T-helper 17 cell (primary cell): ENCODE measurements at places on chromosomes 12 and 14.

- no peak for DNase-seq
- H3K4me3 ChIP-seq: no peak overlapping the region
- H3K27me3 ChIP-seq: peaks cover 36% of the 10 kb centered on the region
- peaks cover 2% of the 10 kb centered on the region for H3K4me1 ChIP-seq
Measured at GRCh38 chr12:62760779-62761178, 174.2 kb downstream of the PPM1H start.

GRCh38 chr12:3364226-3364625, 126.8 kb upstream of the PRMT8 start:
- peaks cover 48% of the 10 kb centered on the region for H3K27me3 ChIP-seq
- no peak for DNase-seq
- H3K4me3 ChIP-seq: no peak overlapping the region

DNA sequence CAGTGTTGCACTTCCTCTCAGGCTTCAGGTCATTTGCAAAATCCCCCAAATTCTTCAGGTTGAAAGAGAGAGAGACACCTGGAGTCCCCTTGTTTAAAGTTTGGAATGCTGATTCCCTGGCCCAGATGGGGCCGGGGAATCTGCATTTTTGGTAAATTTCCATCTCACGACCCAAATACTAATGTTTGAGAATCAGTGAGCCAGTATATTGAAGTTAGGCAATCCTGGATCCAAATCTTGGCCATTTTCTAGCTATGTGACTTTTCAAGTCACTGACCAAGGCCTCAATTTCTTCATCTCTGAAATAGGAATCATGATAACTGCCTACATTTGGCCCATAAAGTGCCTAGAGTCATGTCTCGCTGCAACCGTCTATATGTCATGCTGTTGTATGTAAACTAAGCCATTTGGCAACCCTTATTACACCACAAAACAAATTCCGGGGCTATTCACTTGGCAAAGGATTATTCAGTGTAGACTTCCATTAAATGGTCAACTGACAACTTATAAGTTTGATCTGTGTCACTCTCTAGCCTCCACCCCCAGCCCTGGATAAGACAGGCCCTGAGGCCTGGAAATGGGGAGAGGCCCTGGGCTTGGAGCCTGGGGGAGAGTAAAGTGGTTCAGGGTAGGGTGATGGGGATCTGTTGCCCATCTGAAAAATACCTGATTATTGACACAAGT, 3.7 kb upstream of the ZFP36L1 start:
- DNase-seq: no peak
- peaks cover 1% of the 10 kb centered on the region for H3K36me3 ChIP-seq
- peaks cover 39% of the 10 kb centered on the region for H3K4me1 ChIP-seq
- peak overlapping the region; percentile 99 for H3K27ac ChIP-seq
- H3K27me3 ChIP-seq: no peaks in the 10 kb centered on the region

- no peak overlapping the region for H3K27ac ChIP-seq
- no peak overlapping the region for H3K4me3 ChIP-seq
- peaks cover 94% of the 10 kb centered on the region for H3K27me3 ChIP-seq
- H3K36me3 ChIP-seq: peaks cover 2% of the 10 kb centered on the region
Measured at GRCh38 chr14:95895720-95896119, 19.1 kb downstream of the TUNAR start.

- H3K36me3 ChIP-seq: no peaks in the 10 kb centered on the region
- H3K27ac ChIP-seq: no peak overlapping the region
- H3K4me3 ChIP-seq: no peak overlapping the region
- DNase-seq: peak; percentile 13
Measured at GRCh38 chr14:58107947-58108552, 44.0 kb downstream of the ARMH4 start.

DNA sequence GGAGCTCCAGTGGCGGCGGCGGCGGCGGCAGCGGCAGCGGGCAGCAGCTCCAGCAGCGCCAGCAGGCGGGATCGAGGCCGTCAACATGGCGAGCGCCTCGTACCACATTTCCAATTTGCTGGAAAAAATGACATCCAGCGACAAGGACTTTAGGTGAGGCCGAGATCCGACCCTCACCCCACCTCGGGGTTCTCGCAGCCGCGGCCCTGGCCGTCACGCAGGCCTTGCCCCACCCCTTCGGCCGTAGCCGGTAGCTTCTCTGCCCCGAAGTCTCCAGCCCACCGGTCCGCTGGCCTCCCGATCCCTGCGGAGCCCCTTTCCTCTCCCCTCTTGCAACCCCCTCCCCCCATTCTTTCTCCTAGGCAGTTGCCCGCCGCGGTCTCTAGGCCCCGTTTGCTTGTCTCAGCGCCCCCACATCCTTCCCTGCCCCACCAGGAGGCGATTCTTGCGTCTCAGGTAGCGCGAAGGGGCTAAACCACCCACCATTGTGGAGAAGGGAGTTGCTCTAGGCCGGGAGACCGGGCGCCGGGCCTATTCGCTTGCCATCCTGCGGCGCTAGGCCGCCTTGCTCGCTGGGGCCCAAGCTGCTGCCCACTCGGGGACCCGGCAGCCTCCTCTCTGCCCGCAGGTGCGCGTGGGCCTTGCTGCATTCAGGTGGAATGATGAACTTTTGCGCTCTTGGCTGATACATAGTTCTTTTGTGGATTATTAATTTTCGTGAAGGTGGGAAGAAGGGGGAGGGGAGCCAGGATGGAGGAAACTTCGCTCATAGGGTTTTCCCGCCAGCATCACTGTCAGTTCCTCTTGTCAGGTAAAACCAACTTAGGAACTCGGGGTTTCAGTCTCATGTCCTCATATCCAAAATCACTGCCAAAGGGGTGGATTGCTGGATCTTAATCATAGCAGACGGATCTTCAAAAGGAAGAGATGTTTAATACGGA, 745 bp downstream of the CAND1 start:
- H3K27me3 ChIP-seq: no peaks in the 10 kb centered on the region
- DNase-seq: peak; percentile 36
- H3K36me3 ChIP-seq: no peaks in the 10 kb centered on the region
- H3K27ac ChIP-seq: peak overlapping the region; percentile 100
- peak overlapping the region; percentile 98 for H3K4me3 ChIP-seq

GRCh38 chr14:66104486-66104885, 381.7 kb upstream of the CCDC196 start:
- peaks cover 30% of the 10 kb centered on the region for H3K27me3 ChIP-seq
- DNase-seq: no peak
- peaks cover 7% of the 10 kb centered on the region for H3K36me3 ChIP-seq

DNA sequence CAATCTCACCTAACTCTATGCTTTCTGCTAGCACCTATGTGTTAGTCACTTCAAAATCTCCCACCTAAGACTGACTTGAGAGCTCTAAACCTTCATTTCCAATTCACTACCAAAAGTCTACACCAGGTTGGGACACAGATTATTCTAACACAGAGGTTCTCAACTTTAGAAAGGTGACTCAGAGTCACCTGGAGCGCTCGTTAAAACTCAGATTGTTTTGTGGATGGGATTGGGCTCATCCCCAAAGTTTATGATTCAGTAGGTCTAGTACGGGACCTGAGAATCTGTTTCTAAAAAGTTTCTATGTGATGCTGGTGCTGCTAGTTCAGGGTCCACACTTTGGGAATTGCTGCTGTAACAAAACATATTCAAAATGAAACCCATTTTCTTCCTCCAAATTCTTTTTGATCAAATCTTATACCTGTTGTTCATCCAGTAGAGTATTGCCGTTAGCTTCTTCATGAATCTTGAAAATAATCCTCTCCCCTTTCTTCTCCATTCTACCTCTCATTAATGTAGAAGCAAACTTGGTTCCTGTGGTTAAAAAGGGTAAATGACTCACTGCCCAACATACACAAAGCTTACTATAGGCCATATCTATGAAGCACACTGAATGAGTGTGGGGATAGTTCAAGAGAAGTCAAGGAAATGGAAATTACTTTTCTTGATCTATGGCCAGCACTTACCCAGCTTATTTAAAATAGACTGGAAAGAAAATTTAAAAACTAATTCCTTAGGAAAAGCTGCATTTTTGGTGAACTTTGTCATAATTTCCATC, 206.7 kb downstream of the KIF21A start:
- no peak overlapping the region for H3K4me3 ChIP-seq
- no peak overlapping the region for H3K27ac ChIP-seq
- H3K4me1 ChIP-seq: no peaks in the 10 kb centered on the region
- no peak for DNase-seq

GRCh38 chr12:75632442-75632841, 121.0 kb upstream of the KRR1 start:
- peaks cover 8% of the 10 kb centered on the region for H3K4me1 ChIP-seq
- H3K27ac ChIP-seq: no peak overlapping the region
- H3K4me3 ChIP-seq: no peak overlapping the region
- peaks cover 5% of the 10 kb centered on the region for H3K27me3 ChIP-seq

- no peak overlapping the region for H3K27ac ChIP-seq
- H3K36me3 ChIP-seq: no peaks in the 10 kb centered on the region
- peak; percentile 40 for DNase-seq
- H3K27me3 ChIP-seq: peaks cover 43% of the 10 kb centered on the region
- no peak overlapping the region for H3K4me3 ChIP-seq
Measured at GRCh38 chr12:26097046-26097878, 27.6 kb downstream of the BHLHE41 start.

- peaks cover 7% of the 10 kb centered on the region for H3K36me3 ChIP-seq
- no peak overlapping the region for H3K27ac ChIP-seq
- H3K4me1 ChIP-seq: peaks cover 8% of the 10 kb centered on the region
- no peak overlapping the region for H3K4me3 ChIP-seq
- H3K27me3 ChIP-seq: peaks cover 46% of the 10 kb centered on the region
- DNase-seq: no peak
Measured at GRCh38 chr12:13976880-13977279, 4.5 kb downstream of the GRIN2B start.

GRCh38 chr12:49357103-49357678, 10.1 kb upstream of the SPATS2 start:
- no peak for DNase-seq
- H3K4me3 ChIP-seq: no peak overlapping the region
- H3K27me3 ChIP-seq: peaks cover 51% of the 10 kb centered on the region
- H3K27ac ChIP-seq: no peak overlapping the region
- peaks cover 4% of the 10 kb centered on the region for H3K4me1 ChIP-seq

DNA sequence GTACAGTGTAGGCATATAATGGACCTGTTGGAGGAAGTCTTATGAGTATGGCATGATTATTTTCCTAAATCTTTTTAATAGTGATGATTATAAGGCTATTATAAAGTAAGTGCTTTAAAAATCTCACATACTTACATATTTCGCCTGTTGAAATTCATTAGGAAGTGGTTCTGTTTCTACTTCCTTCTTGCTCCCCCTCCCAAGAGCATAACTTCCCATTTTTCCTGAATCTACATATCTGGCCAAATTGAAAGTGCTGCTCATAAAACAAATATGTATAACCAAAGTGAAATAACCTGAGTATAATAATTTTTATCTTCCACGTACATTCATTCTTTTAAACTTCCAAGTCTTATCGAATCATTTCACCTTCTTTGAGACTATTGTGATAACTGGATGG, 455.6 kb upstream of the SEL1L start:
- no peak overlapping the region for H3K27ac ChIP-seq
- no peaks in the 10 kb centered on the region for H3K36me3 ChIP-seq
- H3K4me1 ChIP-seq: no peaks in the 10 kb centered on the region
- H3K27me3 ChIP-seq: peaks cover 11% of the 10 kb centered on the region

GRCh38 chr14:67574156-67574555, 25.9 kb downstream of the PIGH start:
- H3K36me3 ChIP-seq: no peaks in the 10 kb centered on the region
- no peak for DNase-seq
- H3K27ac ChIP-seq: no peak overlapping the region
- peaks cover 19% of the 10 kb centered on the region for H3K27me3 ChIP-seq
- H3K4me3 ChIP-seq: no peak overlapping the region

GRCh38 chr14:94392510-94392935, 4.1 kb upstream of the SERPINA1 start:
- H3K4me3 ChIP-seq: no peak overlapping the region
- DNase-seq: no peak
- H3K27ac ChIP-seq: peak overlapping the region; percentile 56
- peaks cover 18% of the 10 kb centered on the region for H3K4me1 ChIP-seq

GRCh38 chr12:106296179-106296877, 6.2 kb upstream of the TCP11L2 start:
- no peak for DNase-seq
- no peaks in the 10 kb centered on the region for H3K27me3 ChIP-seq
- H3K4me3 ChIP-seq: no peak overlapping the region
- H3K4me1 ChIP-seq: peaks cover 9% of the 10 kb centered on the region
- H3K36me3 ChIP-seq: no peaks in the 10 kb centered on the region

DNA sequence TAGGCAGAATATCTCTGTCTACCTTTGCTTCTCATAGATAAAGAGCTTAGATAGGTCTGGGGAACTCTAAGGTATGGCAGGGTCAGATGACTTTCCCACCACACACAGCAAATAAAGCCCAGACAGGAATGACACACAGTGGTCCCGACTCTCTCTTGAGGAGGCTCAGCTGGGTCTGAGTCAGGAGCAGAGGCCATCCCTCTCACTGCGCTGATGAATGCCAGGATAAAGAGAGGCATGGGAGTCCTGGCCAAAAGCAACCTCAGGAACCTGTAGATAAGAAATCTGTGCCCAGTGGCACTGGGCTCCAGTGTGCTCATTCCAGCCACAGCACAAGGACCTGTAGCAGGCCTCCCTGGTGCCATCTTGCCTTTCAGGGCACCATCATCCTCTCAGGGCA, 129.4 kb upstream of the PARP11 start:
- no peak for DNase-seq
- peaks cover 15% of the 10 kb centered on the region for H3K4me1 ChIP-seq
- peak overlapping the region; percentile 73 for H3K27ac ChIP-seq
- H3K27me3 ChIP-seq: no peaks in the 10 kb centered on the region

DNA sequence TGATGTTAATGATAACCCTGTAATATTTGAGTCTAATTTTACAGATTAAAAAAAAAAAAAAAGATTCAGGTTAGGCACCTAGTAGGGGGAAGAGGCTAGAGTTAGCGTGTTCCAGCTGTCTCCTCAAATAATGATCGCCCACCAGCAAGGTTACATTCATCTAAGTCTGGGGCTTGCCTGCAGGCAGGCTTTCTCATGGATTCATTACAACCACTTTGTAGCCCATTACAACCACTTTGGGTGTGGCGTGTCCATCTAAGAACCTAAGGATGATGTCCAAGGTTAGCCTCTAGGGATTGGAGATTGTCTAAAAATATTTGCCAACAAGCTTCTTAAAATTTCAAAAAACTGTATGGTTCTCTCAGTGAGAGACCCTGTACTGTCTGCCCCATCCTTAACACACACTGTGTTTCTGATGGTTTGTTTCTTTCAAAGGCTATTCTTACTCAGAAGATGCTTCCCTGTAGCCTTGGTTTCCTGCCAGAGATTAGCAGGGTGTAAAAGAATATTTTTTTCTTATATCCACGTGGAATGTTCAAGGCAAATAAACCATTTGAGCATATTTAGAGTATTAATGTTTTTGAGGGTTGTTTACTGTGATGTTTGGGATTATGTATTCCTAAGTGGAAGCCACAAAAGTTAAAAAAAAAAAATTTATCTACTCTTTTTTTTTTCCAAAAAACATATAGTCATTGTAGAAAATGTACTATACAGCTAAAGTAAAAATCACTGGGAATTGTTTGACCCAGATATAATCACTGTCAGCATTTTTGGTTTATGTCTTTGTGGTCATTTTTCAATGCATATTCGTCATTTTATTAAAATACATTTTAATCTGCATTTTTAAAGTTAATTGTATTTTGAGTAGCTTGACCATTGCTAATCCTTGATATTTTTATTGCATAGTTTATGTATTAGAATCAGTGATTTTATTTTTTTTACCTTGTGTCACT, 1.7 kb downstream of the DYNC1H1 start:
- H3K27ac ChIP-seq: peak overlapping the region; percentile 78
- peaks cover 2% of the 10 kb centered on the region for H3K36me3 ChIP-seq
- peaks cover 27% of the 10 kb centered on the region for H3K4me1 ChIP-seq
